ENCODE measurements at places on chromosomes 16 and 17.

DNA sequence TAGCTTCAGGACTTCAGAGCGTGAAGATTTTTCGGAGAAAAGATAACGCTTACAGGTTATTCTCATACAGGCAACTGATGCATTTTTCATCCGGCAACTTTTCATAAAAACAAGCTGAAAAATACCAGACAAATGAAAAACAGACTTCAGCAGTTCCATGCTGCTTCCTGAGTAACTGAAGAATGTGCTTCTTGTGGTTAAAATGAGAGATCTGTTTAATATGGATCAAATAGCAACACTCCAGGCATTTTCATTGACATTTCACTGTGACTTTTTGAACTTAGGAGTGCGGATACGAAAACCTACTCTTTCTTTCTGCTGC lies 705 bp upstream of the PITPNC1 start:
- no peak for DNase-seq

DNA sequence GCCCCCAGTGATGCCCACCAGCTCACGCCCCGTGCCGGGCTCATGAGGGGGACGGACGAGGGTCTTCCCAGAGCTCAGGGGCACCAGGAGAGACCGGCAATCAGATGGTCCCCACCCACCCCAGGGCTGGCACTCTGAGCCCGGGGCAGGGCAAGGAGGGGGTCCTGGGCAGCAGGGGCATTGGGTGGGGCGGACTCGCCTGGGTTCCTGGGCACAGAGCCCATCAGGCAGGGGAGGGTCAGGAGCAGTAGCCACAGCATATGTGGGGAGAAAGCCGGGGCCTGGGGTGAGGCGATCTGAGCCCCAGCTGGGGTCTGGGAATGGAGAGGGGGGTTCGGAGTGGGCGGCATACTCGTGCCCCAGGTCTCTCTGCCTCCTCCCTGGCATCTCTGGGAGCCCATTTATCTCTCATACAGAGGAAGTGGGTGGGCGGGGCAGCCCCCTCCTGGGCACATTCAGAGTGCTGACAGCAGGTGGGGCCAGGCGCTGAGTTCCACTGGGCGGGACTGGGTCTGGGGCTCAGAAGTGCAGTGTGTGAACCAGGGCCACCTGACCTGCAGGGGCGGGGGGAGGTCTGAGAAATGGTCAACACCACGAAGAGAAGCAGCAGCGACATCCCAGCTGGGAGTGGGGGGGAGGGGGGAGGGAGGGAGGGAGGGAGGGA lies 20.5 kb upstream of the UBE2I start:
- no peak for DNase-seq

DNA sequence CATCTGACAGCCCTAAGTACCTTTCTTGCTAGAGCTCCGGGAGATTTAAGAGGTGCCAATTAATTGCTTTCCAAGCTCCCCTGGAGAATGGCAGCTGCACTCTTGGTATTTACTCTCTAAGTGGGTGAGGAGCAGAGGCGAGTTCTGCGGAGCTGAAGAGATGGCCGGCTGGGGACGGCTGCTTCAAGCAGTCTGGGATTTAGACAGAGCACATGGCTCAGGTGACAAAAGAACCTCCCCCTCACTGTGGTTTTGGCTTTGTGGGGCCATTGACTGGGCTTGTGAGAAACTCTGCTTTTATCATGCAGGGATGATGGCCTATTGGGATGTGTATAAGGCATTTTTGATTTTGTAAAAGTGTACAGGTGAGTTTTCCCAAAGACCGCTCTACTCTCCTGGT lies 239.3 kb upstream of the EEF2KMT start:
- no peak for DNase-seq

DNA sequence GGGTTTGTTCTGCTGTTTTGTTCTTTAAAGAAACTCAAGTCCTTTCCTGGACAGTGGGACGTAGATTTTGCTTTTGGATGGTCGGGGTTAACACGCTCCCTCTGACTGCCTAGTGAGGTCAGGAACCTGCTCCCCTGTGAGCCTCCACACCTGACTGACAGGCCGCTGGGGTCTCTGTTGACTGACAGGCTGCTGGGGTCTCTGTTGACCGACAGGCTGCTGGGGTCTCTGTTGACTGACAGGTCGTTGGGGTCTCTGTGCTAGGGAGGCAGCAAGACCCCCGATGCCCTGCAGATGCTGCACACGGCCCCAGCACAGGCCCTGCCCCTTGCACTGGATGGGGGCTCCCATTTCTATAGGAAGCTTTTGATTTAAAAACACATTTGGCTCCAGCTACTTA lies 33.5 kb downstream of the LMF1 start:
- no peak for DNase-seq

DNA sequence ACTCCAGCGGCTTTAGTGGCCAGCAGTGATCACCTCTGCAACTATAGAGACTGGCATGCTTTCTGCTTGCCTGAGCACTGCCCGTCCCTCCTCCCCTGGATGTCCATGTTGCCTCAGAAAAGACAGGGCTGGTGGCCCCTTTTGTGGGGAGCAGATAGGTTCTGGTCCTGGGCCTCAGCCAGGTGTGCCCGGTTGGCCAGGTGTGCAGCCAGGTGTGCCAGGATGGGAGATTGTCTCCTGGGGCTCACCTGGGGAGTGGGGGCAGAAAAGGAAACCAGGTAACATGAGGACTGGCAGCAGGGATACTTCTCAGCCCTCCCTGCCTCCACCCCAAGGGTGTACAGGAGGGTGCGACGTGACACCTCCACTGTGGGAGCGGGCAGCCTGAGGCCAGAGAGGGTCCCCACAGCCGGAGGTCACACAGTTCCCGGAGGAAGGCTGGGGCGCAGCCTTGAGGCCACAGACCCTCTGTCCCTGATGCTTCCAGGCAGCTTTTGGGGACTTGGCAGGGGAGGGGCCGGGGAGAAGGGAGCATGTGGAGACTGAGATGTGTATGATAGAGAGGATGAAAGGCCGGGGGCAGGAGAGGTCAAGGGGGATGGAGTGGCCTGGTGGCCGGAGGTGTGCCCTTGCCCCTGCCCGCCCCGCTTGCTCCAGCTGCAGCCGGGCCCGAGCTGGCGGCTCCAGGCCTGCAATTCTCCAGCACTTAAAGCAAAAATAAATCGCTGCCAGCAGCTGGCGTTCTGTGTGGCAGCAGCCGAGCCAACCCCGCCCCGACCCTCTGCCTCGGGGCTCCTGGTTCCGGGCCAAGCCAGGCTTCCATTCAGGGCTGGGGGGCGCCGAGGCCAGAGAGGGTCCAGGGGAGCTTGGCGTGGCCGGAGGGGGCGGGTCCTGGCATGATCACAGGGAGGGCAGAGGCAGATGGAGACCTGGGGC lies 6.7 kb downstream of the KCNJ12 start:
- DNase-seq: no peak

- DNase-seq: no peak
These were observed 19.4 kb downstream of the ERN1 start for GRCh38 chr17:64110379-64111152.

DNA sequence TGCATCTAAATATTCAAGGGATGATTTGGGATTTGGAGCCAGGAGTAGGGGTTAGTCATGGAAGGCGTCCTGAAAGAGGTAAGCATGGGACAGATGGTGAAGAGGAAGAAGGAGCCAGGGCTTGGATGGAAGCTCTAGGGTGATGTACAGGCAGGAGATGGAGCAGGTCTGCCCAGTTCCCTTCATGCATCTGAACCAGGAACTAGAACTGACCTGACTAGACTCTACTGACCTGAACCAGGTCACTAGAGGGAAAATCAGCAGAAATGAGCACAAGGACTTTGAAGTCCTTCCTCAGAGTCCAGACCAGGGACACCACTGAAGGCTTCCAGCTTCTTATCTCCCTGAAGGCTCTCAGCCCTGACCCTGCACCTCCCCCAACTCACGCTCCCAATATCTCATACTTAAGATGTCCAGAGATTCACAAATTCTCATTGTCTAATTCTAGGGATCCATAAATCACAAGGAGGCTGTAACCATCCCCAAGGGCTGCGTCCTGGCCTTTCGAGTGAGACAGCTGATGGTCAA lies 8.3 kb downstream of the GSDMA start:
- no peak for DNase-seq

DNA sequence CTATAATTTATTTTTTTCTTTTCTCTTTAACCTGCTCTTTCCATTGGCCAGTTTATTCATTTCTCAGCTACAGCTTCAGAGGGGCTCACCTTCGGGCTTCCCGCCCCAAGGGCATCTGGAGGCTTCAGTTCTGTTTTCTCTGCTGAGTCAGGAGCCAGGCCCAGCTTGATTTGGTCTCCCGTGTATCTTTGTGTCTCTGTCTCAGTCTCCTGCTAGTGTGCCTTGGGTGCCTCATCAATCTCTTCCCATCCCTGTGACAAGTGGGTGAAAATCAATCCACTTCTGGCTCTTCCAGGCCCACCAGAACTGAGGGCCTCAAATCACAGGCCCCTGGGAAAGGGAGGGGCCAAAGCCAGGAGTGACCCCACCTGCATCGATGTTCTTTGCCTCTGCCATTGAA lies 72.1 kb downstream of the CCDC182 start:
- DNase-seq: no peak

GRCh38 chr16:15652293-15653001 lies 2.4 kb downstream of the NDE1 start:
- DNase-seq: no peak

- no peak for DNase-seq
These were observed 33.8 kb upstream of the MAF start for GRCh38 chr16:79634298-79634697.

GRCh38 chr17:67863624-67864247 lies 38.4 kb downstream of the BPTF start:
- no peak for DNase-seq

GRCh38 chr17:17748179-17748578 lies 66.9 kb downstream of the RAI1 start:
- DNase-seq: no peak

- DNase-seq: no peak
These were observed 9.1 kb downstream of the CA4 start for GRCh38 chr17:60158751-60159478.

DNA sequence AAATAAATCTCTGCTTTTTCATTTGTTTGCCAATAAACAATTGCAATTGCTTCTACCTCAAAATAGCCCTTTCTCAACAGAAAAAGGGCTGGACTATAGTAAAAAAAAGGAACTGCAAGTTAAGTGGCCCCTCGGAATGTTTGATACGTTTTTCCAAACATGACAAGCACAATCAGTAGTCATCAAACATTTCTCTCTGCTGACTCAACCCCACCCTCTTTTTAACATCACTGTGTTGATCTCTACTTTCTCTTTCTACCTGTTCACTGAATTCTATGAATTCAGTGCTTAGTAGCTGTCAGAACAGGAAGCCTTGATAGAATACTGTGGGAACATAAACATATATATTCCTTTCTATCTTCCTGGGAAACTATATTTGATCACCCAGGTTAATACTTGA lies 116.5 kb upstream of the AXIN2 start:
- no peak for DNase-seq

DNA sequence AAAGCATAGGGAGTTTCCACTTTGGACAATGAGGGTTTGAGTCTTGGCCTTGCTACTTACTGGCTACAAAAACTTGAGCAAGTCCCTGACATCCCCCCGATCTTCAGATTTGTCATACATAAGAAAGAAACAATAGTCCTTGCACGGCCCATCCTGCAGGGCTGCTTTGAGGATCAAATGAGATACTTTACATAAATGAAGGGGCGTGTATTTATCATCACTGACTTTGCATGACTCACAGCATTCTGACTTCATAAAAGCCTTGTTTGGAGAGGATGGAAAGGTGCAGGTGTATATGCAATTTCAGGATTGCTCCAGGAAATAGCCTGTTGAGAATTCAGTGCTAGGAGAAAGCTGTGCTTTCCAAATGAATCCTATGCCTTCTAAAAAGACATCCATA lies 465.0 kb upstream of the MAF start:
- DNase-seq: no peak

GRCh38 chr16:72428681-72429376 lies 256.9 kb upstream of the PMFBP1 start:
- DNase-seq: no peak

- no peak for DNase-seq
These were observed 7.0 kb upstream of the SPATA2L start for GRCh38 chr16:89708481-89708931.

DNA sequence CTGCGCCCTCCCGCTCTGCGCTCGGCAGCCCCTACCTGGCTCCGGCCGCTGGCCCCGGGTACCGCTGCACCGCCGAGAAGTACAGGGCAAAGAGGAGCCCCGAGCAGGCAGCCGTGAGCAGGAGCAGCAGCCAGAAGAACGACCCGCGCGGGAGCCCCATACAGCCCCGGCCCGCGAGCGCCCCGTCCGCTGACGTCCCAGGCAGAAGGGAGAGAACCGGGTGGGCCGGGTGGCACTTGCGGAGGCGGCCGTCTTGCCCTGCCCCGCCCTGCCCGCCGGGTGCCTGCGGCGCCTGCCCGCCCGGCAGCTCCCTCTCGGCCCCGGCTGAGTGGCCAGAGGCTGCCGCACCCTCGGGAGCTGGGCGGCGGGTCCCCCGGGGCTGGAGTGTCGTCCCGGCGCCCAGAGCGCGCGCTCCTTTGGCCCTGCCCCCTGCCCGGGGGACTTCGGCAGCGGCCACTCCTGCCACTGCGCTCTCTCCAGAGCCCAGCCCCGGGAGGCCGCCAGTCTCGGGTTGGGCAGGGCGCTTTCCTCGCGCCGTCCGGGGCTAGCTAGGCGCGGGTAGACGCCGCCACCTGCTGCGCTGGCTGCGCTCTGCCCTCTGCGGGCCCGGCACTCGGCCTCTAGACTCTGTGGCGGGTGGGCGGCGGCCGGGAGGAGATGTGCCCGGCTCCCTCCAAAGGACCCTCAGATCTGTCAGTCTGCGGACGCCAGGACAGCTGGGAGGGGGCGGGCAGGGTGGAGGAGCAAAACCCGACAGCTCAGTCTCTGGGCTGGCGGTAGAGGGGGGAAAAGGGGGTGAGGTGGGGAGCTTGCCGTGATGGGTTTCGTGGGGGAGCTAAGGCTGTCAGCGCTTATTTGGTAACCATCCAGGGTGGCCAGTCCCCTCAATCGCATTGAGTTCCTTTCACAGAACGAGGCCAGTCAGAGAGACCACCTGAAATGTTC lies at the start of gene ST6GALNAC2:
Gene ST6GALNAC2, minus strand, starts transcription at position 212 of the 945 bp plus-strand sequence. Its CDS starts 52 bp downstream, at position 160.
- DNase-seq: no peak

DNA sequence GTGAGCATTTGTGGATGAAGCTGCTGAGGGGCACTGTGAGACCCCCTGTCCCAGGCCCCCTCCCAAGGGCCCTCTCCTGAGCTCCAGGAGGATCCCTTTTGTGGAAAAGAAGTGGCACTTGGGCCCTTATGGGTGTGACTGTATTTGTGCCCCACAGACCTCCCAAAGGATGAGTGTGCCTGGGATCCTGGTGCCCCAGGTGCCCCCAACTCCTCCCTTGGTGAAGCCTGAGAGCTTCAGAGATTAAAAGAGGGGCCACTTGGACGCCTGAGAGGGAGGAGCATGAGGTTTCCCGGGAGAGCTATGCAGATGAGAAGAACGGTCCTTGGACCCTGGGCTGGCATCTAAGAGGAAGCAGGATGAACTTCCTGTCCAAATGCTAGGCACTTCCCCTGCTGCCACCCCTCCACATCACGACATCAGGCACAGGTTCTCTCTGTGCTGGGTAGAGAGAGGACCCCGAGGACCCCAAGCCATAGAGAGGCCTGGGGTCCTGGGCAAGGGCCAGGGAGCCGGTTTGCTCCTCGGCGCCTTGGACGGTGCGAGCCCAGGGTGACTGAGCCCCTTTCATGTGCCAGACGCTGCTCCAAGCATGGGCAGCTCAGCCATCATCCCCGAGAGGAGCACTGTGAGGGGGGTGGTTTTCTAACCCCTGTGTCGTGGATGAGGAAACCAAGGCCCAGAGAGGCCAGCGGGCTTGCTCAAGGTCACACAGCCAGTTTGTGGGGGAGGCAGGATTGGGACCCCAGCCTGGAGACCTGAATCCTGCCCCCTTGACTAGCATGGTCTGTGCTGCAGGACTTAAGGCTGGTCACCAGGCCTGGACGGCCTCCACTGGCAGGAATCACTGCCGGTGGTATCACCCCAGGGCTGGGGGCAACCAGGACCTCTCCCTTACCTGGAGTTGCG lies 5.6 kb upstream of the ADAM11 start:
- no peak for DNase-seq

Measured in NCI-H2029 treated with DMSO at 0.1 percent for 48 hours (cell line).